ENCODE measurements at places on chromosomes 5 and 9.

DNA sequence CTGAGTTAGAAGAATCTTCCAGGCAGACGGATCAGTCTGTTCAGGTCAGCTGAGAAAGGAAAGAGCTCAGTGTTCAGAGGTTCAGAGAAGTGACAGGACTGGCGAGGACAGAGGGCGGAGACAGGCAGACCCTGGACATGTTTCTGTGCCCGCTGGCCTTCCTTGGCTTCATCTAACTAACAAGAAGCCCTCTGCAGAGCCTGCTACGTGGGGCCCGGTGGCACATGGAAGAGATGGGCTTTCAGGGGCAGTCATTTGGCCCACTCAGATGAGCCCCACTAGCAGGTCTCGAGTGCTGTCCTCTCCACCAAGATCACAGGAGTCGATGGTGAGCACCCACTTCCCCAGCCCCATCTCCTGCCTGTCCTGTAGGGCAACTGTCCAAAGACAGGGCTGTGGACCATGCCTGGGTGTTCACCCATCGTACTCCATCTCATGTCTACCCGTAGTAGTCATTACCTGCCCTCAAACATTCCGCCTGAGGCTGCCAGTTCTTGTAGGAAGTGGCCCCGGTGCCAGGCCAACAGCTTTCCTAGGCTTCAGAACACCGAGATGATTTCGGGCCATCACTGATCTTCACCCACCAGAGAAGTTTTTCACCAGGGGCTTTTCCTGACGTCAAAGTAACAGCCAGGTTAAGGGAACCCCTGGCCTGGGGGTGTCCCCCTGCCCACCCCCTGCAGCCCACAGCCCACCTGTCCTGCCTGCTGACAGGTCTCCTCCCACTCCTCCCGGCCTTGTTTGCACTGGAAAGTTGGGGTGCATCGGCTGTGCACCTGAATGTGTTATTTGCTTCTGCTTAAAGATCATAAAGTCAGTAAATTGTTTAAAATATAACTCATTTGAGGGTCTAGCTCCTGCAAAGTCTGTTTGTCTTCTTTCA is 14.0 kb downstream of the IRX2 start:
- DNase-seq, result no peak

- DNase-seq, result no peak
Observed at GRCh38 chr5:120655828-120656435, 191.8 kb downstream of the PRR16 start.

GRCh38 chr5:98796197-98796972 is 22.9 kb downstream of the RGMB start:
- DNase-seq, result no peak

- DNase-seq, result no peak
Observed at GRCh38 chr5:15393146-15393545, 106.8 kb upstream of the FBXL7 start.

DNA sequence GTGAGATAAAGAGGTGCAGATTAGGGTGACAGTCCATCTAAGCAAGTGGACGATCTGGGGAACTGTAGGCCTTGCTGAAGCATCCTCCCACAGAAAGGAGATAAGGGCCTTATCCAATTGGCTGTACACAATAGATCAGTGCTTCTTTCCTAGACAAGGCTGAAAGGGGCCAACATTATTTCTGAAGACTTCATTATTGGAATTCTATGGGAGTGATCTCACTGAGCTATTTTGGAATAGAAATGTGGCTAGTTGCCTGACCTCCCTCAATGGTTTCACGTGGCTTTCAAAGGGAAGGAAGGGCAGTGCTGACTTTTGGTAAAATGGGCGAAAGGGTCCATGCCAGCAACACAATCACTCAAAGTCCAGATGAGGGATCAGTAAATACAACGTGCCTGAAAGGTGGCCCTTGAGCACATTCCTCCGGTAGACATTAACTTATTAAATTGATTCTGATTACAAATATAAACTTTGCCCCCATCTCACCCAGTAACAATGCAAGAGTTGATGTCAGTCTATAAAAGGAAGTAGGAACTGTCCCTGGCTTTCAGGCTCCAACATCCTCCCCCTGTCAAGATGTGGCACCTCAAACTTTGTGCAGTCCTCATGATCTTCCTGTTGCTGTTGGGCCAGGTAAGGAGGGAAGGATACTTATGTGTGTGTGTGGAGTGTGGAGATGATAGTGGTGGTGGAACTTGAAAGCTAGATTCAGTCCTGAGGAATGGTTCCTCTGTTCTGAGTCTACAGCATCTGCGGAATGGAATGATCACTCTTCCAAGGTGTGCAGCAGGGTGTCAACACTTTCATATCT is at the start of gene LEAP2:
Gene LEAP2 (plus strand): TSS at position 550 of the 811 bp plus-strand sequence. CDS start 27 bp downstream, at position 577.
- DNase-seq, result no peak

DNA sequence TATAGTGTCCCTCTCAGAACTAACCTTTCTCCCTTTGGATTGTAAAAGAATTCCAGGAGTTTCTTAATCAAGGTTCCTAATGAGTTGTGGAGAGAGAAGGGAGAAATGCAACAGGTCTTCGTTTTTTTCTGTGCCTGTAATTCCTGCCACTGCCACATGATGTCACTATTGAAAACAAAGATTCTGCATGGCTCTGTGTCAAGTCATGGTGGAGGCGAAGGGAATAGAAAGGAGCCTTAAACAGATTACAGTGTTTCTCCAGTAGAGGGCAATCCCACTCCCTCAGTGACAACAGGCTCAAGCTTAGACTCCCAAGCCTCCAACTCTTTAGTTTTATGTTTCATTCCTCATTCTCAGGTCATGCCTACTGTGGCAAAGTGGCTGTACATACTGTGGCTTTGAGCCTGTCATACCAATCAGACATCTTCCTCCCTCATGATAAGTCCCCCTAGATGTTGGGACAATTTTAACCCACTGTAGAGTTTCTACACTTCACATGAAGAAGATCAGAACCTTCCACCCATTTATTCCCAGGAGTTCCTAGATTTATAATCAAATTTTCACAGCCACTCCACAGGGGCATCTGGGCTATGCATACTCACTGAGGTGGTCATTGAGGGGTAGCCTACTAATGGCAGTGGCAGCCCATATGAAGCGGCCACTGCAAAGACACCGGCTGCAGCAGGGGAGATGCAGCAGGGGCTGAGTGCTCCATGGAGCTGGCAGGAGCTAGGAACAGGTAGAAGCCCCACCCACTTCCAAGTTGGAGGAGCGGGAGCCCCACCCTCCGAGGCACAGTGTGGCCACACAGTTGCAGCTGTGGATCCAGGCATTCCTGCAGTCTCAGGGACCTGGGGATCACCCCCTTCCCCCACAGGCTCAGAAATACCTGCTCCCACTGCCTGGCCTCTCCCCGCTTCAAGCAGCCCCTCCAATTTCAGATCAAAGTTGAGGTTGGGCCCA is 97.4 kb upstream of the TRIM32 start:
- no peak for DNase-seq

GRCh38 chr5:14266686-14267085 is 123.5 kb downstream of the TRIO start:
- no peak for DNase-seq

GRCh38 chr5:143968071-143968878 is 156.3 kb downstream of the HMHB1 start:
- no peak for DNase-seq

- no peak for DNase-seq
Observed at GRCh38 chr5:165620394-165620793, 2115.0 kb downstream of the MAT2B start.

- no peak for DNase-seq
Observed at GRCh38 chr5:52786949-52787599, 642 bp upstream of the ITGA1 start.

DNA sequence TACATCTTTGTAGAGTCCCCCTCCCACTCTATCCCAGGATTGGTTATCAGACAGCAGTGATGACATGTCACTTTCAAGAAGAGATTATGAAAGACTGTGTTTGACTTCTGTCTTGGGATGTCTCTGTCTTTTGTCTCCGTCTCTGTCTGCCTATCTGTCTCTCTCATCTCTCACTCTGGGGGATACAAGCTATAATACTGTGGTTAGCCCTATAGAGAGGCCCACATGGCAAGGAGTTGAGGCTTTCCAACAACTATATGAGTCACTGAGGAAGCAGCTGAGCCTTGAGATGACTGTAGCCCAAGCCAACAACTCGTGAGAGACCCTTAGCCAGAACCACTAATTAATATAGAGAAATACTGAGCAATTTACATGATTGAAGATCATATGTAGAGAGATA is 284.8 kb downstream of the PDE4D start:
- DNase-seq, result no peak

DNA sequence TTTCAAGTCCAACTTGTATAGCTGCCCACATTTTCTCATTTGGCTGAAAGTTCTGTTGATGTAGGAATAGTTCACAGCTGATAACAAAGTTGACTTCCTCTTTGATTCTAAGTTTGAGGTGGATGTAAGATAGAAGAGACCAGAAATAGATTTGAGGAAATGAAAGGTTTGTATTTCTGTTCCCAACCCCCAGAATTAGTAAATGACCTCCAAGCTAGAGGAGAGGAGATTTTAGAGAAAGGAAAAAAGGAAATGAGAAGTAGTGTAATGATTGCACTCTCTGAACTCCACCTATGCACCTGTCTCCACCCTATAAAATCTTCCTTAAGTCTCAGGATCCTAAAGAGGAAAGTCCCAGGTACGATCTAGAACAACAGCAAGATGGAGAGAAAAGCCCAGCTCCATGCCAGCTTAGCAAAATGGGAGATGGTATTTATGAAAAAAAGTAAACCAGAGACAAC is 130.4 kb upstream of the POC5 start:
- no peak for DNase-seq

- peak; percentile 98 for DNase-seq
Observed at GRCh38 chr9:33473643-33474352, at the start of gene NOL6. Gene NOL6 (minus strand): TSS chr9:33473924. CDS start chr9:33473842, 82 bp downstream.

- no peak for DNase-seq
Observed at GRCh38 chr9:135649508-135649907, 10.2 kb upstream of the GLT6D1 start.

- DNase-seq, result no peak
Observed at GRCh38 chr9:69943148-69943806, 100.4 kb upstream of the MAMDC2 start.

GRCh38 chr5:86232246-86232645 is 385.5 kb upstream of the COX7C start:
- no peak for DNase-seq

DNA sequence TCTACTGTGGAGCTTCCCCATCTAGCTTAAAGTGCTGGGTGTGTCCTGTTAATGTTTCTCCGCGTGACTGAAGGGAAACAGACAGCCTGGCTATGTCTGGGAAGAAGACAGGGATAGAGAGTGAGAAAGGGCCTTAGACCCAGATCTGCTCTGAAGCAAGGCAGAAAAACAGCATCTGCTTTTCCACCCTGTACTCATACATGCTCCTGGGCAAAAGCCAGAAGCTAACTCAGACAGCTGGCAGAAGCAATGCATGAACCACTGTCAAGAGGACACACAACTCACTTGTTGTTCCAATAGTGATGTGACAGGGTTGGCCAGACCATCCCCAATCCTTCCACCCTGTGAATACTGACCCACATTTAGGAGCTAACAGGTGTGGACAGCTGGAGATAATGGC is 63.3 kb downstream of the DPYSL3 start:
- no peak for DNase-seq

- DNase-seq, result no peak
Observed at GRCh38 chr9:7265181-7265580, 507.4 kb downstream of the KDM4C start.

DNA sequence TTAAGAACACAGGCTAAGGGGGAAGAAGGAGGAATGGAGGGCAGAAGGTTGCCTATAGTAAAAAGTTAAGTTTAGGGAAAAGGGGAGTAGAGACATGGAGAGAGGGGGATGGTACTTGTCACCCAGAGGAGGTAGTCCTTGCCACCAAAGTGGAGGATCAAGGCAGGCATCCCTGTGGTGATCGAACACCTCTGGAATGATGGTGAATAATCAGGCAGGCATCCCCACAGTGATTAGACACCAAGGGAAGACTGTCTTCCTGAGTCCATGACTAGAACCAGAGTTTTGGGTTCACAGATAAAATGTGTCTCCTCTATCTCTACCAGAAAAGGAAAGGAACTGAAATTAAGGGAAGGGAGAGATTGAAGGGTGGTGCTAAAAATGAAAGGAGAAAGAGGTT is 19.2 kb upstream of the HMGCS1 start:
- no peak for DNase-seq

DNA sequence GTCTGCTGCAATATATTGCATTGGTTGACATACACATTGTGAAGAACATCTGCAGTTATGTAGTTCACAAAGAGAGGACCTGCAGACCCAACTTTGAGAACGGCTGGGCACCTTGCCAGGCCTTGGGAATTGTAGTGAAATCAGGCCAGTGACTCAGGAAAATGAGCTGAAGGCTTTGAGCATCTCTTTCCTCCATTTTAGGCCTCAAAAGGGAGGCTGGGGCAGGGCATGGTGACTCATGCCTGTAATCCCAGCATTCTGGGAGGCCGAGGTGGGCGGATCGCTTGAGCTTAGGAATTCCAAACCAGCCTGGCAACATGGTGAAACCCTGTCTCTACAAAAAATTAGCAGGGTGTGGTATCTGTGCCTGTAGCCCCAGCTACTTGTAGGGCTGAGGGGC is 1.4 kb upstream of the IPPK start:
- DNase-seq, result no peak

- no peak for DNase-seq
Observed at GRCh38 chr5:173974688-173975239, 14.2 kb upstream of the C5orf47 start.

DNA sequence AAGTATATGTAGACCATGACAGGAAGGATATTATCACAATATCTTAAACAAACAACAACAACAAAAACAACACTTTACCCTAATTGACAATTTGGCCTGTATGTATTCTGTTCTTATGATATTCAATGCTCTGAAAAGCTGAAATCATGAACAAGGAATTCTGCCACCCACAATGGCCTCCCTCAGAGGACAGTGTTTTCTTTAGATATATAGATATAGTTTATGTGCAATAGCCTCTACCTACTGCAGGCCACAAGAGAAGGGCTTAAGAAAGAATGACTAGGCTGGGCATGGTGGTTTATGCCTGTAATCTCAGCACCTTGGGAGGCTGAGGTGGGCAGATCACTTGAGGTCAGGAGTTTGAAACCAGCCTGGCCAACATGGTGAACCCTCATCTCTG is 104.8 kb downstream of the STARD4 start:
- no peak for DNase-seq

DNA sequence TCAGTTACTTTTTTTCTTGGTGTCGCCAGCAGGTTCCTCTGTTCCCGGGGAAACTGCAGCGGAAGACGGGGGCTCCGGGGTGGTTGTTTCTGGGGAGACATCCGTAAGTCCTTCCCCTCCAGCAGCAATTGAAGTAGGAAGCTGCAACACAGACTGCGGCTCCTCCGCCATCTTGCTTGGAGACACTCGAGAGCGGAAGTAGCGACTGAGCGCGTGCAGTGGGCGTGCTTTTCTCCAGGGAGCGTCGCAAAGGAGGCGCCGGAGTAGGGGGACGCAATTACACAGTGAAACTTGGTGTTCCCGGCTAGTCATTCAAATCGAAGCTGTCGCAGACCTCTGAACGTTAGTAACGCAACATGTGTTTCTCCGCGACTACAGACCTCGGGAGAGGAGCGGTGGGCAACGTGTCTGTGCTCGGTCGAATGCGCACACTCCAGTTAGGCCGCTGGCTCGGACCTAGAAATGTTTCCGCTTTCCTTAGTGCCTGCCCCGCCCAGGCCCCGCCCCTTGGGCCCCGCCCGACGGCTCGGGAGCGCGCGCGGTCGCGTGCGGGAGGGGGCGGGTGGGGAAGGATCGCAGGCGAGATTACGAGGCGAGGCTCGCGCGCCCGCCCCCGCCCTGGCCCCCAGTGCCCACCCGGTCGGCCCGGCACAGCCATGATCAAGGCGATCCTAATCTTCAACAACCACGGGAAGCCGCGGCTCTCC is at the start of the genes AP3S1 and ATG12:
Gene AP3S1 (plus strand): TSS at position 554 of the 707 bp plus-strand sequence. CDS start 103 bp downstream, at position 657.
Gene ATG12 (minus strand): TSS at position 184 of the 707 bp plus-strand sequence. CDS start 13 bp downstream, at position 171.
- DNase-seq, result peak; percentile 87
